ENCODE measurements at places on chromosomes 5 and 9.
A peak's percentile ranks its signal among the peaks of the same experiment; 100 is the strongest.

DNA sequence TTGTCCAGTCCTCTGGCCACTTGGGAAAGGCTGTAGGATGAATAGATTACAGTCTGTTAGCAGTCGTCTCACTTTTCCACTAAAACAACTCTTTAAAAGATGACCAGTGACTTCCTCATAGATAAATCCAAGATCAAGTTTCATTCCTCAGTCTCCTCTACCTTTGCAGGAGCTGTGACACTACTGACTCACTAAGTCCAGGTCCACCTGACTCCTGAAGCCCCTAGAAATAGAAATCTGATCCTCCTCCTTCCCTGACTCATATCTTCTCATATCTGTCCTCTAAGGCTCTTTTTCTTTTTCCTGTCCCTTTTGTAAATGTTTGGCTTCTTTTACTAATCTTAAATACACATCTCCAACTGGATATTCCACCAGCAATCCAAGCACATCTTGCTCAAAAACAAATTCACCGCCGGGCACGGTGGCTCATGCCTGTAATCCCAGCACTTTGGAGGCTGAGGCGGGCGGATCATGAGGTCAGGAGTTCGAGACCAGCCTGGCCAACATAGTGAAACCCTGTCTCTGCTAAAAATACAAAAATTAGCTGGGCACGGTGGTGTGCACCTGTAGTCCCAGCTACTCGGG lies 2.6 kb downstream of the CCDC125 start:
- no peak for DNase-seq

DNA sequence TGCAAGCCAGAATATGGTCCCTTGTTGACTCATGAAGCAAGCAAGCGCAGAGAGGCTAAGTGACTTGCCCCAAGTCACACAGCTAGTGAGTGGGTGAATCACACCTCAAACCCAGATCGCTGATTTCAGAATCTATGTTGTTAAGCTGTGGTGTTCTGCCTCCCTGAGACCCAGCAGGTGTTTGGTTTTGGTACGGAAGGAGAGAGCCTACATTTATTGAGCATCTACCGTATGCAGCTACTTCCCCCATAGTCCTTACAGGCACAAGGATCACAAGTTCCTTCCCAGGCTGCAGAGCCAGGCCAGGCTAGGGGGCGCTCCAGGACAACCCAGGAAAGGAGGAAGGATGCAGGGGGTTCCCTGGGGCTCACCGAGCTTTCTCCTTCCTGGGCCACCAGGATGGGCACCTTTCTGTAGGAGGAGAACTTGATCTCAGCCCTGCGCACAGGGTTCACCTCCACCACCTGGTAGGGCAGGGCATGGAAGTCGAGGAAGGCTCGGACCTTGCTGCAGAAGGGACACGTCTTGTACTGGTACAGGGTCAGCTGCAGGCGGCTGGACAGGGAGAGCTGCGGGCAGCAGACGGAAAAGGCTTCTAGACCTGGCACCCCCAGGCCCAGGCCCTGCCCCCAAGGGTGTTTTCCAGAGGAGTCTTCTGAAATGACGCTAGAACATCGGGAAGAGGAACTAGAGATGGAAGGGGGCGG lies 2.5 kb downstream of the PTGES2 start:
- DNase-seq, result peak; percentile 66

DNA sequence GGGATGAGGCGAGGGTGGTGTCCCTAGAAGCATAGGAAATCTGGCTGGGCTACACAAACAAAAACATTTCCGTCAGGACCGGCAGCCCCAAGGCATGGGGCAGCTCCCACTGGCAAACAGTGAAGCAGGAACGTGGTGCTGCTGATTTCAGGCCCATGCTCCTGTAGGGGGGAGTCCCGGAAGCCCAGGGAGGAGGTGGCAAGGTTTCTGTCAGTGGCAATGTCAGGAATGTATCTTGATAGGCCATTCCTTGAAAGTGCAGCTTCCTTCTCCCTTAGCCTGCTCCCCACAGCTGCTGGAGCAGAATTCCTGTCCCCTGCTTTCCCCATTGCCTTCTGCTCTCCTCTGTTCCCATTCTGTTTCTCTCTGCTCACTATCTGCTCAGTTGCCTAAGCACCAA lies 42.4 kb downstream of the MRRF start:
- no peak for DNase-seq

DNA sequence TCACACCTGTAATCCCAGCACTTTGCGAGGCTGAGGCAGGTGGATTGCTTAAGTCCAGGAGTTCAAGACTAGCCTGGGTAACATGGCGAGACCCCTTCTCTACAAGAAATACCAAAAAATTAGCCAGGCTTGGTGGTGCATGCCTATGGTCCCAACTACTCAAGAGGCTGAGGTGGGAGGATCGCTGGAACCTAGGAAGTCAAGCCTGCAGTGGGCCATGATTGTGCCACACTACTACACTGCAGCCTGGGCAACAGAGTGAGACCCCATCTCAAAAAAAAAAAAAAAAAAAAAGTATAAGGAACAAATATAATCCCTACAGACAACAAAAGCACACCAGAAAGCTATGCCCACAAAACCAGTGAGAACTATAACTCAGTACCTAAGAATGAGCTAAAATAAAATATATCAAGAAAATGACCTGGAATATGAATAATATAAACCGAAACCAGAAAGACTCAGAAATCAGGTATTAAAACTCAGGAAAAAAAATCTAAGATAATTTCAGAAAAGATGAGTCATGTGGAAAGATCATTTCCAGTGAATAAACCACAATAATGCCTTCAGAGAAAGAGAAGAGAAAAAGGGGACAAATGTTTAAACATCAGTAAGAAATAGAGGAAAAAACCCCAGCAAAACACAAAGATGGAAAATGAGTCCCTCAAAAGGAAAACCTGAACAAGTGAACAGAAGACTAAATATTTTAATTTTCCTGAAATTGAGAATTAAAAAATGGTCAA lies 57.4 kb downstream of the GOLPH3 start:
- DNase-seq, result no peak

DNA sequence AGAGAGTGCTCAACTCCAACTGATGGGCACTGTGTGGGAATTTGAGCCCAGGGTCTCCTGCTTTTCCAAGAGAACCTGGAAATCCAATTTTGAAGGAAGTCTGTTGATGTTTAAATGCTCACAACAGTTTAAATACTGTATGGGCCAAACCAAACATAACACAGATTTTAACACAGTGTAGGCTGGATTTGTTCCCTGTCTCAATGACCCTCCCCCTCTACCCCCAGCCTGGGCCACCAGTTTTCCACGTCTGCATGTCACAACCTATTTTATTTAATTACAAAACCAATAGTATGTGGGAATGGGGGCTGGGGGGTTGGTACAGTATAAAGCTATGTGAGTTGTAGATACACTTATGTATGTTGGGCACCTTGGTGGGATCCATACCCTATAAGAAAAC lies 11.7 kb downstream of the PALM2AKAP2 start:
- DNase-seq, result no peak

DNA sequence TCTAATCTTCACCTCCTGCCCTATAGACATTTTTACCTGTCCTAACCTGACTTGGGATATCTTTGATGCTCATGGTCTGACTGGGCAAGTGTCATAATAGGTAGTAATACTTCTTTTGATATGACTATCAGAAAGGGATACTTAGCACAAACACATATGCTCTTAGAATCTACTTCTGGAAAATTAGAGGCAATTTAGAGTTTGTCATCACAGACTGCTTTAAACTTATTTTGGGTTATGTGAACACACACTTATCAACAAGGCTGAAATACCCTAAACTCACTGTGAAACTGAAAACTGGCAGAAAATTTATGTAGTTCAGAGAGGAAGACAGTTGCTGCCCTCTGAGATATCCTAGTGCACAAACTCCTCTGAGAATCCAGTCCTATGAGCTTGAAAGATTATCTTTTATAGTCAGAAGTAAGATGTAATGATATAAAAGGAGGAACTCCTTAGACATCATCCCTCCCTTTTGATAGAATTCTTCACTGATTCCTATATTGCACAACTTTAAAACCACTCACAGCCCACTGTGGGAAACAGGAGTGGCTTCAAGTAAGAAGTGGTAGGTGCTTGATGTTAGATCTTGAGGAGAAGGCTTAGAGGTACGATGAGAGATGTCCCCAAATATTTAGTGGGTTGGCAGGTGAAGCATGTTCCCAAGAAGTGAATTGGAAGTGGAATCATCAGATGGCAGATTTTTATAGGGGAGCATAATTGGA lies 273.3 kb downstream of the MAN2A1 start:
- DNase-seq, result no peak

DNA sequence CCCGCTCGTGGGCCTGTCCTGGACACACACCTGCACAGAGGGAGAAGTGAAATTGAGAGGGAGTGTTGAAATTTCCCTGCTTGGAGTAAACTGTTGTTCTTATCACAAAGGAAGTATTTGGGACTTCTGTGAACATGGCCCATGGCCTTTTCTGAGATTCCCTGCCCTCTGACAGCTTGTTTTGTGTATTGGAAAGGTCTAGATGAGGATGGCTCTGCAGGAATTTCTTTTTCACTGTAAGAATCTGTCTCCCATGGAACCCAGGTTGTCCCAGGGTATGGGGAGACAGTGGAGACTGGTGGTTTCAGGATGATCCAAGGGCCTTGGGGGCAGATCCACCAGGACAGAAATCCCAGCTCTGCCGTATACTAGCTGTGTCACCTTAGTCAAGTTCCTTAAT lies 121.8 kb downstream of the ARHGAP26 start:
- DNase-seq, result no peak

DNA sequence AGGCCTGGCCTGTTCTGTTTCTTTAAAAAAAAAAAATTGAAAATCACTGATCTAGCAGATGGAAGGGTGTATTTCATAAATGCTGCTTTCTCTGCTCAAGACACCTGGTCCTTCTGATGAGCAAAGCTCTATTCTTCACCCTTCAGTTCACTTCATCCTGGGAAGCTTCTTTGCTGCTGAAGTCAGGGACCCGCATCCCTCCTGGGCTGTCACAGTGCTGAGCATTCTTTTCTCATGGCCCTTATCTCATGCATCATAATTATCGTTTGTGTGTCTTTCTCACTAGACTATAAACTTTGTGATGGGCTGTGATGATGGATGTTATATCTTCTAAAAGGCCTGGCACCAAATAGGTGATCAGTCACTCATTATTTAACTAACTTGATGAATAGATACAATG lies 461.0 kb downstream of the GADD45G start:
- no peak for DNase-seq

All from ACHN (cell line).